ENCODE measurements at places on chromosomes 1 and 21.

- no peak for DNase-seq
These were observed 195.7 kb downstream of the MIS18A start for GRCh38 chr21:32083197-32083596.

GRCh38 chr1:27257155-27257554, 22.7 kb downstream of the WDTC1 start:
- no peak for DNase-seq

- DNase-seq, result no peak
These were observed 59.5 kb upstream of the PARP1 start for GRCh38 chr1:226467443-226467842.

GRCh38 chr1:95108792-95109191, 8.4 kb upstream of the TLCD4 start:
- DNase-seq, result no peak

- DNase-seq, result no peak
These were observed 28.0 kb upstream of the FASLG start for GRCh38 chr1:172630868-172631267.

GRCh38 chr1:242187171-242187570, 188.3 kb upstream of the MAP1LC3C start:
- DNase-seq, result no peak

- DNase-seq, result no peak
These were observed 149.3 kb downstream of the TGFB2 start for GRCh38 chr1:218494449-218494852.

DNA sequence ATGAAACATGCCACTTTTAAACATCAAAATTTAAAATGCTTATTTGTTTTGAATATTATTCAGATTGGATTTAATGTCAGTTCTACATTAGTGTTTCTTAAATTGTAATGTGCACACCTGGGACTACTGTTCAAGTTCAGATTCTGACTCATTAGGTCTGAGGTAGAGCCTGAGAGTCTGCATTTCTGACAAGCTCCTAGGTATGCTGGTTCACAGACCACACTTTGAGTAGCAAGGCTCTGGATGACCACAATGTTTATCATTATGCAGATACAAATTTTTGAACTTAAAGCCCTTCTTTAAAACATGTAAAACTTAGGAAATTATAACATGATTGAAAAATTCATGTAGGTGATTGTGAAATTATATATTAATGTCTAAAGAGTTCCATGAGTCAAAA, 40.2 kb downstream of the TTLL7 start:
- no peak for DNase-seq

GRCh38 chr1:208728815-208729214, 484.6 kb upstream of the PLXNA2 start:
- no peak for DNase-seq

- DNase-seq, result no peak
These were observed 526 bp downstream of the TPR start for GRCh38 chr1:186374303-186375151.

DNA sequence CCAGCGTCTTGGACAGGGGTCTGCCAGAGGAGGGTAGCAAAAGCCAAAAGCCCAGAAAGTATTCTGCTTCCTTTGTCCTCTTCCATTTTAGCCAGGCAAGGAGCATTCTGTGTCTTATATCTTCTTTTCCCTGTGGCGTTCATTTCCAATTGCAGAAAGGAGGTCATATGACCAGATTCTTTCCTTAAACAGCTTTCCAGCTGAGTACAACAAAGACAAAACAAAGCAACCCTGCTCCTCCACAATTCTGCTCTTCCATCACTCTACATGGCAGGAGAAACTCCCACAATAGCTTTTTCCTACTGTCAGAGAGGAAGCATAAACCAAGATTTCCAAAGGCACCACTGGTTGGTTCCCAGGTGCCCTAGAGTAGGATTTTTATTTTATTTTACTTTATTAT, 19.7 kb downstream of the ENSA start:
- no peak for DNase-seq

- DNase-seq, result peak; percentile 83
These were observed 53.4 kb downstream of the ZBTB18 start for GRCh38 chr1:244104309-244105060.

- no peak for DNase-seq
These were observed at the start of gene S100B for GRCh38 chr21:46604975-46605766. Gene S100B (minus strand): TSS chr21:46605082. CDS start chr21:46602415, 2,667 bp downstream.

- DNase-seq, result peak; percentile 64
These were observed 19.4 kb downstream of the CLIC6 start for GRCh38 chr21:34688145-34688544.

- no peak for DNase-seq
These were observed 261.0 kb downstream of the ASTN1 start for GRCh38 chr1:176903474-176903873.

GRCh38 chr1:119549719-119550132, 42.7 kb downstream of the HSD3B1 start:
- DNase-seq, result no peak

DNA sequence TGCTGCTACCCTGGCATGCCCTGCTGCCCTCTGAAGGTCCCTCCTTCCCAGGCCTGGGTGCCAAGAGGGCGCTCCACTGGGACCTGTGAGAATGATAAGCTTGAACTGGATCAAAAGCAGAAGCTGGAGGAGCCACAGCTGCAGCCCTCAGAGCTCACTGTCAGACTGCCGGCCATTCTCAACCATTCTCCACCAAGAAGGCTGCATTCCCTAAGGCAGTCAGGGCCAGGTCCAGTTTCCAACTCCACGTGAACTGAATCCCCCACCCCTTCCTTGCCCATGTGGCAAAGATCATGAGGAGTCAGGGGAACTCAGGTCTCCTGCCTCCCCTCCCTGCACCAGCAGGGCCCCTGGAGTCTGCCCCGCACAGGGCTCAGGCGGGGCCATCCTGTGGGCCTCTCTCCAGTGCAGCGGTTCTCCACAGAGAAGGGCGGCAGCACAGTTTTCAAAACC, 19.5 kb downstream of the SLC1A7 start:
- no peak for DNase-seq

DNA sequence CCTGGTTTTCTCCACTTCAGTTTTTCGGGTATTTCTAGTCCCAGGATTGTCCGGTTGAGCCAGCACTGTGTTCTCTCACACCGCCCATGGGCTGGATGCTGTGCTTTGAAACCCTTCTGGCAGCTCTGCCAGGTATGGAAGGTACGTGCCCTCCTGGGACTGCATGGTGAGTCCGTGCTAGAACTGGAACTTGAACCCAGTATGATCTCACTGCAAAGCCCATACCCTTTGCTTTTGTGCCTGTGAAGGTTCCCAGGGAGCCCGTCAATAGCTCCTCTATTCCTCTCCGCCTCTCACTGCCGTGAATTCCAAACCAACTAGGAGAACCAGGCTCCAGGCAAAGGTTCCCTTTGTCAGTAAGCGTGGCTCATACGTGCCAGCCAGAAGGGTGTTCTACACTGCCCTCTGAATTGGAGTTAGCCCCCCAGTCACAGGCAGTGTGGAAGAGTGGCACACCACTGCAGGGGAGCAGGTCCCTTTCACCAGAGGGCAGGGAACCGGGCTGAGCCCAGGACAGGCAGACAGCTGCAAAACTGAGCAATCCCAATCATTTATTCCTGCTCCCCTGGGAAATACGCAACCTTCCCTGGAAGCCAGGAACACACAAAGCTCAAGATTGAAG, 310.2 kb downstream of the CAMTA1 start:
- DNase-seq, result no peak

DNA sequence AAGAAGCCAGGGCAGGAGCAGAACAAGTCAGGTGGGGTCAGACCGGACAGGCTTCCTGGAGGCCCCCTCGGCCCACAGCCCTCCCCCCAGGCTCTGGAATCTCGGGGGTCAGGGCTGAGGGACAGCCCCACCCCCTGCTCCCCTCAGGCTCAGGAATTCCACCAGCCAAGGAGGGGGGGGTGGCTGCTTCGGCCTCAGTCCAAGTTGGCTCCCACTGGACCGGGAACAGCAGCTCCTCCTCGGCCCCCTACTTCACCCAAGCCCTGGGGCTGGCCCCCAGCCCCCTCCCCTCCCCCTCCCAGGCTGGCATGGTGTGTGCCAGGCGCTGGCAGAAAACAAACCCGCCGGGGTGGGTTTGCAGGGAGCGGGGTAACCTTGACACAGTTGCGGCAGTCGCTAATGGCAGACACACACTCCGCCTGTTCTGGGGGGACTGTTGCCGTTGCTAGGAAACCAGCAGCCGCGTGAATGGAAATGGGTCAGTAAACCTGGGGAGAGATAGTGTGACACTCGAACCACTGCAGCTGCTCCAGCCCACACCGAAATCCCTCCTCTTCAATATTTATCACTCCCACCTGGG, 32.4 kb downstream of the AHDC1 start:
- no peak for DNase-seq

- no peak for DNase-seq
These were observed 5.4 kb downstream of the RUSC1 start for GRCh38 chr1:155326020-155326526.

DNA sequence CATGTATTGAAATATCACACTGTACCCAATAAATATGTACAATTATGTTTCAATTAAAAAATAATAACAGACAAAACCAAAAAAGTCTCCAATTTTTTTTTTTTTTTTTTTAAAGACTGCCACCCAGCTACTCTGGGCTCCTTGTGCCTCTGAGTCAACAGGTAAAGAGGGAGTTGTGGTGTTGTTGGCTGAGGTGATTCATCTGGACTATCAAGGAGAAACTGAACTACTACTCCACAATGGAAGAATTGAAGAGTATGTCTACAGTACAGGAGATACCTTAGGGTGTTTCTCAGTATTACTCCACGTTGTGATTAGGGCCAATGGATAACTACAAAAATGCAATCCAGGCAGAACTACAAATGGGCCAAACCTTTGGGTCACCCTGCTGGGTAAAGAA, 67.9 kb downstream of the SCMH1 start:
- DNase-seq, result no peak

- peak; percentile 50 for DNase-seq
These were observed 67.4 kb downstream of the ARHGEF10L start for GRCh38 chr1:17606826-17607440.

DNA sequence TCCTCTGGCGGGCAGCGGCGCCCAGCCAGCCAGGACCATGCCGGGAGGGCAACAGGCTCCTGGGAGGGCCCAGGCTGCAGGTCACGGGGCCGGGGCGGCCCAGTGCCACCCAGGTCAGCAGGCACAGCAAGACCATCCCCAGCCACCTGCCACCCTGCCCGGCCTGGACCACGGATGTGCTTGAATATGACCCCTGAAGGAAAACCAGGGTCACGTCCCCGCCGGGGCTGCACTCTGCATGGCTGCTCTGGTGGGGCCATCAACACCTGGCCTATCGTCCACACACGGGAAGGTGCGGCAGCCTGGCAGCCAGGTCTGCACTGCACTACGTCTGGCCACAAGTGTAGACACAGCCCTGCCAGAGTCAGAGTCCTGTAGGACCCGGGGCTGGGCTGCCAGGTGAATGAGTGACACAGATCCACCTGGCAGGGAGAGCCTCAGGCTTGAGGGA, 6.9 kb downstream of the WNT9A start:
- DNase-seq, result no peak

- no peak for DNase-seq
These were observed 271.7 kb upstream of the C1orf174 start for GRCh38 chr1:4171480-4172450.

DNA sequence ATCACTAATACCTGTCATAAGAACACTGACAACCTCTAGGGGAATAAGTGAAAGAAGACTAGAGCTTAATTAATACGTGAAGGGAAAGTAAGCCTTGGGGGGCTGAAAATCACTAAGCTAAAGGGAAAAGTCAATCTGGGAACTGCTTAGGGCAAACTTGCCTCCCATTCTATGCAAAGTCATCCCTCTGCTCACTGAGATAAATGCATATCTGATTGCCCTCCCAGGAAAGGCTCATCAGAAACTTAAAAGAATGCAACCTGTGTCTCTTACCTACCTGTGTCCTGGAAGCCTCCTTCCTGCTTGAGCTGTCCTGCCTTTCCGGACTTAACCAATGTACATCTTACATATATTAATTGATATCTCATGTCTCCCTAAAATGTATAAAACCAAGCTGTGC, 81.8 kb downstream of the WDR64 start:
- no peak for DNase-seq

GRCh38 chr21:35405981-35406380, 356.9 kb upstream of the RUNX1 start:
- DNase-seq, result no peak

- peak; percentile 32 for DNase-seq
These were observed 550.0 kb downstream of the KIF26B start for GRCh38 chr1:245704765-245705164.

Measured in T1000 (cell line).